ENCODE measurements at places on chromosomes 1 and 21.

DNA sequence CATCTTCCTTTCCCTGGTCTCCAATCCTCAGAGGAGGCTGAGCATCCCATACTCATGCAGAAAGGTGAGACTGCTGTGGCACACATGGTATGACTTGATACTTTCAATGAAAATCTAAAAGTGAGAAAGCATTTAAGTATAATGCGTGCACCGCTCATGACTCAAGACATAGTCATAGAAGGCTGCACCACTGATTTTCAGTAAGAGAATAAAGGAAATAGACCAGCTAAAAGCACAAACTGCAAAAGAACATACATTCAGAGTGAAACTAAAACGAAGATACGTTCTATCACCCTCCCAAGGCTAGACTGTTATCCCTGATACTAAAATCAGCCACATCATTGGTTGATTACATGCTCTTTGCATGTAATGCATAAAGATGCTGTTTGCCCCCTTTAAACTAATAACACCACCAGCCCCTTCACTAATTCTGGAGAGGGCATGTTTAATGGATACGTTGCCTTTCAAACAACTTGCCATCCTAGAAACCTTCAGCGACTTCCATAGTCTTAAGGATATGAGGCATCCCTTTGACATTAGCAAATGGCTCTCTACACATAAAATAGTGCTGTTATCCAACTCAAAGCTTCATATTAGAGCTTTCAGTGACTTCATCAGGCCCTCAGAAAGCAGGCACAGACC lies 2.1 kb downstream of the PLD5 start:
- no peak for DNase-seq

DNA sequence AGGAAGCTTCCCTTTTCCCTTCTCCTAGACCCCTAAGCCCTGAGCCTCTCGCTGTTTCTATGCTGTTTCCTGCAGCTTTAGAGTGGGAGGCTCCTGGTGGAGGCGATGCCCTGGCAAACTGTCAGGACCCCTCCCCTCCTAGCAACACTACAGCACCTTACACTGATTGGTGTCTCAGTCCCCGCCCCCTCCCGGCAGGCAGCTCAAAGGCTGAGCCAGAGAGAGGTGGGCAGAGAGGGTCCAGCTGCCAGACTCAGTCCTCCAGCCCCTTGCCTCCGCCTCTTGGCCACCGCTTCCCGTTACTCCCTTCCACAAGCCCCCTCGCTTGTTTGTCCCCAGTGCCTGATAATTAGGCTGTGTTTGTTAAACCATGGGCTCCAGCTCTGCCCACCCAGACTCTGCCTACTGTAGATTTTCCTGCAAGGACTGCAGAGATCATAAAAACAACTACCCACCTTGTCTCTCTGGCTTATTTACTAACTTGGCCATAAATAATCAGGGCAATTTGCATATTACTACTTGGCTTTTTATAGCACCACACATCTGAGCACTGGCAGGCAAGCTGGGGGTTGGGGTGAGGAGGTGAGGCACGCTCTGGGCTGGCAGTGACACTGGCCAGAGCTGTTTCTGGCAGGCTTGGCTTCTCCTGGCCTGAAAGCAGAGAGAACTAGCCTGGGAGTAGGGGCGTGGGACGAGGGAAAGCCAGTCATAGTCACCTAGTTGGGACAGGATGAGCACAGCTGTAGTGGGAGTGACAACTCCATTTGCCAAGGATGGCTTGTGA lies 107.5 kb downstream of the CSMD2 start:
- no peak for DNase-seq

DNA sequence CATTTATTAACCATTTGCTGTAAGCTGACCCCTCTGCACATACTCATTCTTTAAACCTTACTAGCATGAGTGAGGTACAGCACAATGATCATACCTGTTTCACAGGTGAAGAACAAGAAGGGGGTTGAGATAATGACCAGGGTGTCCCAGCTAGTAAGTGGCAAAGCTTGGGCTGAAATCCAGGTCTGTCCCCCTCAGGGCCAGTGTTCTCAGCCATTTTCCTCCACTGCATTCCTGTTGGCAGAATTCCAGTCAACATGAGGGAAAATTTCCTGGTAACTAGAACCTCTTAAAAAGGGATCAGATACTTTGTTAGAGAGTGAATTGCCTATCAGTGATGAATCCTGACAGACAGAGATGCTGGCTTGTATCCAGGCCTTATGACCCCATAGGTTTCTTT lies 48.1 kb downstream of the SPATA46 start:
- DNase-seq: no peak

- no peak for DNase-seq
These were observed 40.6 kb downstream of the CHRM3 start for GRCh38 chr1:239426821-239427475.
